ENCODE measurements at places on chromosomes 6 and 20. TPM values are rescaled to one million over a fixed set of nuclear protein-coding genes. Genes with fewer than 3 reads are reported as not detected.

DNA sequence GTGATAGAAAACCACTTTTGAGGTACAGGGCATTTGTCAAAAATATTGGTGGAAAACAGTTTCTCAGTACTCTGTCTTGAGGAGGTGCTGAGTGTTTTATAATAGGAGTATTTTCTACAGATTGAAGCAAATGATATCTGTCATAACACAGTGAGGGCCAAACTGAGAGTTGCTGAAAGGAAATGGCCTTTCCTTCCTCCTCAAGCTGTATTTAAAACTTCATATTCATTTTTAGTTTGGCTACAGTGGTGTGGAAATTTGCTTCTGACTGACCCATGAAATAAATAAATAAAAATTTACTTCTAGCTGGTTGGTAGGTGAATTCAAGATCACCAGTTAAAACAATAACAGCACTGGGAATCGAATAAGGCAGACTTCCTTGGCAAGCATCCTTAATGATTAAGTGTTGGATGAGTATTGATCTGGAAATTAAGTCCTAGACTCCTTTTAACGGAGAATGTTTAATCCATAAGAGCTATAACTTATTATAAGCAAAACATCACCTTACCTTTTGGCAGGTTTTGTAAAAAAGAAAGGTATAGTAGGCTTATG is 828.6 kb upstream of the CITED2 start:
- no peak overlapping the region for H3K4me3 ChIP-seq
- H3K36me3 ChIP-seq, result no peaks in the 10 kb centered on the region
- no peak for DNase-seq
- H3K27ac ChIP-seq, result no peak overlapping the region

GRCh38 chr20:3922223-3922982 is 33.2 kb downstream of the PANK2 start:
- H3K36me3 ChIP-seq, result peaks cover 73% of the 10 kb centered on the region
- H3K27ac ChIP-seq, result no peak overlapping the region
- DNase-seq, result no peak

DNA sequence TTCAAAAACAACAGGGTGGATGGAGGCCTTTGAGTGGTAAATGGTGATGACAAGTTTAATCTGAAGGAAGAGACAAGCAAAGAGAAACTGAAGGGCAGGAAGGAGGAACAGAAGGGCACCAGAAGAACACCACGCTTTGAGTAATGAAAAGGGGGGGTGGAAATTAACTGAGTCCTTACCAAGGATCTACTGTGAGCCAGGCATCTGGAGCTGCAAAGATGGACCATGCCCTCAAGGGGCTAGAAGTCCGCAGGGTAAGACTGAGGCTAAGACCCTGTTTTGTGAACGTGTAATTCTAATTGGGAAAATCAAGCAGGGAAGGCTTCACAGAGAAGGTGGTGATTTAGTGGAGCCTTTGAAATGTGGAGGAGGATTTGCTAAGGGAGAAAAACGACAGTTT is 1.6 kb downstream of the NDRG3 start:
- DNase-seq, result no peak
- 0 out of 2 replicates have a peak, but pooled peaks cover 5% of the 10 kb centered on the region for H3K4me1 ChIP-seq
- H3K36me3 ChIP-seq, result no peaks in the 10 kb centered on the region
- H3K27me3 ChIP-seq, result no peaks in the 10 kb centered on the region
- H3K4me3 ChIP-seq, result no peak overlapping the region

GRCh38 chr6:31285486-31285885 is 13.6 kb upstream of the HLA-C start:
- no peak overlapping the region for H3K27ac ChIP-seq
- no peak for DNase-seq
- H3K4me1 ChIP-seq, result no peaks in the 10 kb centered on the region
- no peaks in the 10 kb centered on the region for H3K36me3 ChIP-seq
- H3K27me3 ChIP-seq, result no peaks in the 10 kb centered on the region

GRCh38 chr6:40887079-40887791 is 151.8 kb downstream of the UNC5CL start:
- no peak overlapping the region for H3K27ac ChIP-seq
- DNase-seq, result no peak
- H3K4me1 ChIP-seq, result no peaks in the 10 kb centered on the region
- no peak overlapping the region for H3K4me3 ChIP-seq

- H3K27me3 ChIP-seq, result peaks cover 13% of the 10 kb centered on the region
- H3K4me1 ChIP-seq, result no peaks in the 10 kb centered on the region
- no peak overlapping the region for H3K4me3 ChIP-seq
- DNase-seq, result no peak
- H3K27ac ChIP-seq, result no peak overlapping the region
Measured at GRCh38 chr6:159808647-159809046, 8.6 kb downstream of the PNLDC1 start.

DNA sequence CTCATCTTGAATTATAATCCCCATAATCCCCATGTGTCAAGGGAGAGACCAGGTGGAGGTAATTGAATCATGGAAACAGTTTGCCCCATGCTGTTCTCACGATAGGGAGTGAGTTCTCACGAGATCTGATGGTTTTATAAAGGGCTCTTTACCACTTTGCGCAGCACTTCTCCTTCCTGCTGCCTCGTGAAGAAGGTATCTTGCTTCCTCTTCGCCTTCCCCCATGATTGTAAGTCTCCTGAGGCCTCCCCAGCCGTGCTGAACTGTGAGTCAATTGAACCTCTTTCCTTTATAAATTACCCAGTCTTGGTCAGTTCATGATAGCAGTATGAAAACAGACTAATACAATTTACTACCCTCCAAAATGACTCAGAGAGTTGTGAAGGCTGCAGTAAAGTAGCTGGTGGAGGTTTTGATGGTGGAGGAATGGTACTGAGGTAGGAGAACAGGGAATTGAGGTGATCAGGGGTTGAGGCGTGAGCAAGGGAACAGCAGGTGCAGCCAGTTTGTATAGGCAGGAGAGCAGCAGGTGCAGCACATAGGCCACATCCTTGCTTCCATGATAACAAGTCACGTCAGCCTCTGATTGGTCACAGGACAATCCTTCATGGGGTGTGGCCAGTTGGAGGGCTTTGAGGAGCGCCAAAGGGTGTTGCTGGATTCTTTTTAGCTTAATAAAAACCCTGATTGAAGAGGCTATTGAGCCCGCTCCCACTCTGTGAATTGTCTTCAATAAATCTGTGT is 150.0 kb downstream of the CDC5L start:
- no peaks in the 10 kb centered on the region for H3K36me3 ChIP-seq
- no peak overlapping the region for H3K4me3 ChIP-seq
- H3K27ac ChIP-seq, result no peak overlapping the region
- H3K27me3 ChIP-seq, result no peaks in the 10 kb centered on the region

DNA sequence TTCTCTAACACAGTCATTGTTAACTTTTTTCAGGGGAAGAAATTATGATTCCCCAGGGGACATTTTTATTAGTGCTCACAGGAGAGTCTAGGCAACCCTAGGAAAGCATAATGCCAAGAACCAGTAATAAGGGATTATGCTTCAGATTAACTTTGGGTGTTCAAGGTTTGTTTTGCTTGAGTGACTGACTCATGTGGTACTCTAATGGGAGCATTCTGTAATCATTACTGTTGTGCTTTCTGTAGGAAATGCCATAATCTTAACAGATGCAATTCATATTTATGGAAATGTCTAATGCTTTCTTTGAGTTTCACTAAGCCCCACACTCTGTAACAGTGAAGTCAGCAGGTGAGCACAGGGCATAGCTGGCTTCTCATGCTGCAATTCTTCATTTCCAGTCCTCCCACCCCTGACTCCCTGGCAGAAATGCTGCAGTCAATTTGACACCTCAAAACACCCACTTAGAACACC is 263.4 kb upstream of the MAN1A1 start:
- no peak overlapping the region for H3K4me3 ChIP-seq
- H3K27ac ChIP-seq, result no peak overlapping the region
- no peaks in the 10 kb centered on the region for H3K36me3 ChIP-seq
- H3K27me3 ChIP-seq, result 0 out of 2 replicates have a peak, but pooled peaks cover under 1% of the 10 kb centered on the region
- no peak for DNase-seq

- H3K27me3 ChIP-seq, result no peaks in the 10 kb centered on the region
- no peak overlapping the region for H3K27ac ChIP-seq
- H3K4me1 ChIP-seq, result peaks cover 13% of the 10 kb centered on the region
- H3K36me3 ChIP-seq, result no peaks in the 10 kb centered on the region
- no peak for DNase-seq
Measured at GRCh38 chr6:45626087-45626891, 248.6 kb upstream of the SUPT3H start.

GRCh38 chr6:101537753-101538316 is 144.3 kb downstream of the GRIK2 start:
- H3K4me1 ChIP-seq, result no peaks in the 10 kb centered on the region
- no peaks in the 10 kb centered on the region for H3K36me3 ChIP-seq
- H3K4me3 ChIP-seq, result no peak overlapping the region
- H3K27me3 ChIP-seq, result no peaks in the 10 kb centered on the region

- H3K27me3 ChIP-seq, result no peaks in the 10 kb centered on the region
- peaks cover 75% of the 10 kb centered on the region for H3K4me1 ChIP-seq
- no peak overlapping the region for H3K4me3 ChIP-seq
- H3K27ac ChIP-seq, result peak overlapping the region; percentile 95
Measured at GRCh38 chr6:105326216-105326615, 76.7 kb downstream of the PREP start.

DNA sequence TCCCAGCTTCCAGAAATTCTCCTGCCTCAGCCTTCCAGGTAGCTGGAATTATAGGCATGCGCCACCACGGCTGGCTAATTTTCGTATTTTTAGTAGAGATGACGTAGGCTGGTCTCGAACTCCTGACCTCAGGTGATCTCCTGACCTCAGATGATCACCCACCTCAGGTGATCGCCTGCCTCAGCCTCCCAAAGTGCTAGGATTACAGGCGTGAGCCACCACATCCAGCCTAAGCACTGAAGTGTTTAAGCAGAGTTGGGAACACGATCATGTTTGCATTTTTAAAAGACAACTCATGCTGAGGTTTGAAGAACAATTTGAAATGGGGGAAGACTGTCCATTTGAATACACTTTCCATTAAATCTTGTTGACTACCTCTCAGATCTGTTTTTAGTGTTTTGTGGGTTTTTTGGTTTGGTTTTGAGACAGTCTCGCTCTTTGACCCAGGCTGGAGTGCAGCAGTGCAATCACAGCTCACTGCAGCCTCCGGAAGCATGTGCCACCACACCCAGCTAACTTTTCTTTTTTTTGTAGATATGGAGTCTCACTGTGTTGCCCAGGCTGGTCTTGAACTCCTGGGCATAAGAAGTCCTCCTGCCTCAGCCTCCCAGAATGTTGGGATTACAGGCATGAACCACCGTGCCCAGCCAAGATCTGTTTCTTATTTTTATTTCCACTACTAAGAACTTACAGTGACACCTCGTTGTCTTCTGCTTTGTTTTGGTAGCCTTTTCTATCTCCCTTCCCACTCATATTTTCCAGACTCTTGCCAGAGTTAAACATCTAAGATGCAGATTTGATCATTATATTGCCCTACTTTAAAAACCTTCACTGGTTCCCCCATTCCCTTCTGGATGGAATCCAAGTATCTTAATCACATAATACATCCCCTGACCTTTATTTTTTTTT is 5.5 kb downstream of the CASP8AP2 start:
- H3K4me1 ChIP-seq, result peaks cover 4% of the 10 kb centered on the region
- H3K4me3 ChIP-seq, result no peak overlapping the region
- no peak for DNase-seq
- H3K27me3 ChIP-seq, result no peaks in the 10 kb centered on the region

DNA sequence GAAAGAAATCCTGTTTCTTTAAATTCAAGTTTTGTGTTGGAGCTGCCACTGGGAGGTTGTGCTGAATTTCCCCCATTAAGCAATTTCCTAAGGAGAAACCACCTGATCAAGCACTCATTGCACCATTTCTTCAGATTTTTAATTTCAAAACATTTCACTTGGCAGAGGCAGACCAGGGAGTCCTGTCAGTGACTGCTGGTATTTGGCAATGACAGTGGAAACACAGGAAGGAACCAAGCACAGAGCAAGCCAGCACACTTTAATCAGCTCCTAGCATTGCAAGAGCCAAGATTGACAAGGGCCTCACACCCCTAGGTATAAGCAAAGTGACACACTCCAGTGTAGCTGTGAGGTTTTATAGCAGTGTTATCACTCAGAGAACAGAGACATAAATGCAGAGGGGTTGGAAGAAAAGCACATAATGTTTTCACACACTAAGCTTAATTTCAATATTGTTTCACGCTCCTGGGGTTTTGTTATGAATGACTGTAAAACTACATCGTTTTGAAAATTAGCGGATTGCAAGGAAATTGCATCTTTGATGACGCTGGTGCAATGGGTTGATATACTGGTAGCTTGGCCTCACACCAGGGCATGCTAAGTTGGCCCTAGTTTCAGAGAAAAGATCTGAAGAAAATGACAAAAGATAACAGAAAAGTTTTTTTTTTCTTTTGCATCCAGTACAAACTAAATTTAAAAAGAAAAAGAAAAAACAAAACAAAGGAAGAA is 768.4 kb downstream of the TFAP2A start:
- DNase-seq, result no peak
- no peaks in the 10 kb centered on the region for H3K36me3 ChIP-seq
- H3K27ac ChIP-seq, result peak overlapping the region; percentile 91
- H3K4me1 ChIP-seq, result peaks cover 49% of the 10 kb centered on the region

DNA sequence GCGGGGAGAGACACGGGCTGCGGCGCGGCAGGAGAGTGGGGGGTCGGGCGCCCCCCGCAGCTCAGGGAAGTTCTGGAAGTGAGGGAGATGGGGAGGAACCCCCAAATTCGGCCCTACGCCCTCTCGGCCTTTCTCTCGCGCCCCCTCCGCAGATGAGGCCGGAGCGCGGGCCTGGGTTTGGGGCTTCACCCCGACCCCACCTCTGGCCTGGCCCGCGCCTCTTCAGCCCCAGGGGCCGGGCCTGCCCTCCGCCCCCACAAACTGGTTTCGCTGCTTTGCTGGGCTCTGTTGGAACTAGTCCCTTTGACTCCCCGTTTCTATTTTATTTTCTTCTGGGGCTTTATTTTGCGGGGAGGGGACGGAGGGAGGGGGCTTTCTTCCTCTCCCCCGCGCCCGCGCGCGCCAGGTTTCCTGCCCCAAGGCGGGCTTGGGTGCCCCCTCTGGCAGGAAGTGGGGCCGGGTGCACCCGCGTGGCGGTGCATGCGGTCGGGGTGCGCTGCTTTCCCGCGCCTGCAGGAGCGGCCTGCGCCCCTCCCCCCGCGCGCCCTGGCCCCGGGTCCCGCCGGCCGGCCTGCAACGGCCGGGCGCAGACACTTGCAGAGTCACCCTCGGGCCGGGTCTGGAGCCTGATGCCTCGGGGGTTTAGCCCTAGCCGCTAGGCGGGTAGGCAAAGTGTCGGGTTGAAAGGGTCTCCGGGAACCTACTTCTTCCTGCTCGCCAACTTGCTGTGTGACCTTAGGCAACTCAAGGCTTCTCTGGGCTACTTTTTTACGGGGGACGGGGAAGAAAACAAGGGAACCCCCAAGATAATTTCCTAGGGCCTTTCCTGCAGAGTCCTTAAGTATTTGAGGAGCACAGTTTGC is 1.3 kb downstream of the HMGA1 start:
- H3K27me3 ChIP-seq, result no peaks in the 10 kb centered on the region
- H3K27ac ChIP-seq, result peak overlapping the region; percentile 79
- H3K36me3 ChIP-seq, result peaks cover 7% of the 10 kb centered on the region
- peak overlapping the region; percentile 96 for H3K4me3 ChIP-seq

- peak overlapping the region; percentile 81 for H3K27ac ChIP-seq
- no peak overlapping the region for H3K4me3 ChIP-seq
- H3K4me1 ChIP-seq, result peaks cover 34% of the 10 kb centered on the region
Measured at GRCh38 chr6:45655745-45656476, 278.2 kb upstream of the SUPT3H start.

Gene MUC21
- not detected for total RNA-seq

Gene GPLD1
- 0.23 TPM for total RNA-seq

Gene PTPRT
- 0.94 TPM for total RNA-seq

Gene DDO
- 0.43 TPM for total RNA-seq

Gene POLR1H
- 40.6 TPM for total RNA-seq

Gene CCDC170
- total RNA-seq, result not detected

Gene GINM1
- total RNA-seq, result 32.6 TPM

Gene SLC26A8
- not detected for total RNA-seq

Gene MOG
- total RNA-seq, result not detected

Gene NKAIN4
- total RNA-seq, result 16.4 TPM

Gene DDAH2
- total RNA-seq, result 39.1 TPM

Gene CALHM4
- not detected for total RNA-seq

Gene TTK
- 82.2 TPM for total RNA-seq

Gene MAFB
- not detected for total RNA-seq

Gene CTAGE9
- not detected for total RNA-seq

Gene CYP39A1
- 2.6 TPM for total RNA-seq

All from SJCRH30 (cell line).